ENCODE measurements at places on chromosomes 3 and 15.

DNA sequence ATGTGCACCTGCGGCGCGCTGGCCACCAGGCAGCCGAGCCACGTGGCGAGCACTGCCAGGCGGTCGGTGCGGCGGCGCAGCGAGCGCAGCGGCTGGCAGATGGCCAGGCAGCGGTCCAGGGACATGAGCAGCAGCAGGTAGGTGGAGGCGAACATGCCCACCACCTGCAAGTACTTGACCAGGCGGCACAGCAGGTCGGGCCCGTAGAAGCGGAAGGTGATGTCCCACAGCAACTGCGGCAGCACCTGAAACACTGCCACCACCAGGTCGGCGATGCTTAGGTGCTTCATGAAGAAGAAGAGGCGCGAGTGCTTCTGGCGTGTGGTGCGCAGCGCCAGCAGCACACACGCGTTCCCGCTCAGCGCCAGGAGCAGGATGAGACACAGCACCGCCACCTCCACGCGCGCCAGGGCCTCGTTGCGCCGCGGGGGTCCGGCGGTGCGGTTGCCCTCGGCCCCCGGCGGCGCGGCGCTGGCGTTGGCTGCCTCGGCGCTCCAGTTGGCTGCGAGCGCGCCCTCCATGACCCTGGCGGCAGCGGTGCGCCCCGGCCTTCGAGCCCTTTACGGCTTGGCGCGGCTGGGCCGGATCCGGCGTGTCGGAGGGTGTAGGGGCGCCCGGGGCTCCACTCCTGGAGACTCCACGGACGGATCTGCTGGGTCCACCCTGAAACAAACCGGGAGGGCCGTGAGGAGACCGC is 1.6 kb downstream of the OXTR start:
- peaks cover 22% of the 10 kb centered on the region for H3K27me3 ChIP-seq
- H3K27ac ChIP-seq = no peak overlapping the region
- peak overlapping the region; percentile 60 for H3K4me3 ChIP-seq
- H3K36me3 ChIP-seq = no peaks in the 10 kb centered on the region
- peaks cover 12% of the 10 kb centered on the region for H3K4me1 ChIP-seq

DNA sequence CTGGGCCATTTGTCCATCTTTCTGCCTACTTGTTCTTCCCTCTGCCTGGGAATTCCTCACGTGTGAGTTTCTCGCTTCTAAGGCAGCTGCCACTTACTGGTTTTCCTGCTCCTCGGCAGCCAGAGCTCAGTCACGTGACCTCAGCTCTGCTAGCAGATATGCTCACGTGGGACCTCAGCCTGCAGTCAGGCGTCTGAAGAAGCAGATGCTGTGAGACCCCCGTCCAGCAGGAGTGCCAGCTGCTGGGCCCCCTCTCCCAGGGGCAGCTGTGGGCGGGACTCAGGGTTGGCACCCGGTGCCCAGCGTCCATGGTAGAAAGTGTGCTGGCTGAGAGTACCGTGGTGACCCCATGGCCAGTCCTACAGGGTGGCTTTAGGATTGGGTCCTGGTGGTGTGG is 161.3 kb upstream of the TLE3 start:
- peak; percentile 45 for DNase-seq
- no peaks in the 10 kb centered on the region for H3K36me3 ChIP-seq
- H3K27me3 ChIP-seq = no peaks in the 10 kb centered on the region
- H3K4me3 ChIP-seq = no peak overlapping the region
- peaks cover 8% of the 10 kb centered on the region for H3K4me1 ChIP-seq

GRCh38 chr3:56937580-56937979 is 122.9 kb upstream of the SPATA12 start:
- H3K27ac ChIP-seq = no peak overlapping the region
- H3K4me3 ChIP-seq = no peak overlapping the region
- DNase-seq = no peak

GRCh38 chr3:37981348-37981664 is 9.3 kb upstream of the VILL start:
- H3K27ac ChIP-seq = no peak overlapping the region
- no peak overlapping the region for H3K4me3 ChIP-seq
- peaks cover 16% of the 10 kb centered on the region for H3K36me3 ChIP-seq
- DNase-seq = no peak
- peaks cover 2% of the 10 kb centered on the region for H3K4me1 ChIP-seq
- no peaks in the 10 kb centered on the region for H3K27me3 ChIP-seq

- peak; percentile 96 for DNase-seq
- H3K27me3 ChIP-seq = no peaks in the 10 kb centered on the region
- H3K4me1 ChIP-seq = peaks cover 4% of the 10 kb centered on the region
Observed at GRCh38 chr3:150871192-150871591, 34.0 kb downstream of the MINDY4B start.
